Epithelial cell of proximal tubule (primary cell): ENCODE measurements at places on chromosomes 7 and 10.

GRCh38 chr10:14141283-14141682 lies 189.4 kb downstream of the FRMD4A start:
- no peak for DNase-seq

GRCh38 chr10:79472951-79473350 lies 27.5 kb upstream of the ZCCHC24 start:
- DNase-seq = no peak

GRCh38 chr7:139946533-139946932 lies 116.2 kb downstream of the PARP12 start:
- no peak for DNase-seq

DNA sequence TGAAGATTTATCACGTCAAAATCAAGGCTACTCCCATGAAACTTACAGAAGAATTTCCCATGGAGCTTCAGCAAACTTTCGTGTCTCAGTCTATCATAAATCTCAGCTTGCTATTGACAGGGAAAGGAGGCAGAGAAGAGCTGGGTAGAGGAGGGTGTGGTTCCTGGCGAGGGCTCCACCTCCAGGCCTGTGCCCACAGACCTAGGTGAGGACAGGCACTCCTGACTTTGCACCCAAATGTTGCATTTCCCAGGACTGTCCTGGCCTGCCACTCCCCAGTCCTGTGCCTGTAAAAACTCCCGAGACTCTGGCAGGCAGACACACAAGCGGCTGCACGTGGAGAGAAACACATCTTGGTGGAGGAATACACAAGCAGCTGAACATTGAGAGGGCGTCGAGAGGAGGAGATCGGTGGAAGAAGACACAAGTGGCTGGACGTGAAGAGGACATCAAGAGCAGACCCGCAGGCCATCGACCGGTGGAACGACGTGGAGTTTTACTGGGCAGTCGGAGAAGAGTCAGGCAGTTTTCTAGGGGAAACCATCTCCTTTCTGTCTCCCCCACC lies 145.1 kb downstream of the CTNNA3 start:
- no peak for DNase-seq

DNA sequence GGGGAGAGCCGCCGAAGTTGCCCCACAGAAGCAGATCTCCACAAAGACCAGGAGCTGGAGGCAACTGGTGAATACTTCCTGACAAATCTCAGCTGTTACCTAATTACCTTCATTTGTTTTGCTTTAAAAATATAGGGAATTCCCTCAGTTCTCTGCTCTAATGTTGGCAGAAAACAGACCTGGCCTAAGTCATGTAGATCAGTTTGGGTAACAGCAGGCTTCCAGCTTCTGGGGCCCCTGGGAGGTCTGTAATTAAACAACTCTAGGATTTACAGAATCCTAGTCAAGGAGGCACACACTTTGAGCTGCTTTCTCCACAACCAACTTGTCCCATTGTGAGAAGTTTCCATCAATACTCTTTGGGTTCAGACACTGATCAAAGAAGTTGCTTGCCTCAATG lies 123.4 kb downstream of the HTR7 start:
- DNase-seq = no peak

DNA sequence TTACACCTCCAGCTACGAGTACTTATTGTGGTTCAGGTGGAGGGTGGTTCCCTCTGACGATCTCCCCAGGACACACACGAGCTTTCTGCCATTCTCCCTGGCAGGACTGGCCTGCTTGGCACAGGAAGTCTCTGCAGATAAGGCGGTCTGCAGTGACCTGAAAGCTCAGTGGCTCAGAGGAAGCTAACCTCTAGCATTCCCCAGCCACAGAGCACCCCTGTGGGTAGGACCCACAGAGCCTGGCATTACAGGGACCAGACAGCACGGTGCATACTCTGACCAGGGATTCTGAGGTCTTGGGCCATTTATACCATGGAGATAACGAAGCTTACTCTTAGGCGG lies 1.9 kb upstream of the GPR146 start:
- no peak for DNase-seq

DNA sequence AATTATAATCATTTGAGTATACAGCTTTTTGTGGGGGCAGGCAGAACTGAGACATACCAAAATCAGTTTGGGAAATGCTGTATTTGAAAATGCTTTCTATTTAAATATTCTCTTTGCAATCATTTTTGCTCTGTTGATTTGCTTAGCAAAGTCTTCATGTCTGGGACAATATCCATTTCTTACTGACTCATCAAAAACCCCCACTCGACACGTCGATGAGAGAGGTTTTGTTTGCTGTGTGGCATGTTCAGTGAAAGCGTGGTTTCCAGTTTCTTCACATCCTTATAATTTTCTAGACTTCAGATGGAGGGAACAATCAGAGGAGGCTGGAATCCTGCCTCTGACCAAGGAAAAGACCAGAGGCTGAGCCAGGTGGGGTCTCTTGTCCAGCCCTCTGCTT lies 28.9 kb downstream of the HTRA1 start:
- DNase-seq = no peak

GRCh38 chr7:140048138-140048537 lies 14.6 kb downstream of the PARP12 start:
- no peak for DNase-seq

- no peak for DNase-seq
These were observed 60.6 kb downstream of the CUX1 start for GRCh38 chr7:101877882-101878591.

DNA sequence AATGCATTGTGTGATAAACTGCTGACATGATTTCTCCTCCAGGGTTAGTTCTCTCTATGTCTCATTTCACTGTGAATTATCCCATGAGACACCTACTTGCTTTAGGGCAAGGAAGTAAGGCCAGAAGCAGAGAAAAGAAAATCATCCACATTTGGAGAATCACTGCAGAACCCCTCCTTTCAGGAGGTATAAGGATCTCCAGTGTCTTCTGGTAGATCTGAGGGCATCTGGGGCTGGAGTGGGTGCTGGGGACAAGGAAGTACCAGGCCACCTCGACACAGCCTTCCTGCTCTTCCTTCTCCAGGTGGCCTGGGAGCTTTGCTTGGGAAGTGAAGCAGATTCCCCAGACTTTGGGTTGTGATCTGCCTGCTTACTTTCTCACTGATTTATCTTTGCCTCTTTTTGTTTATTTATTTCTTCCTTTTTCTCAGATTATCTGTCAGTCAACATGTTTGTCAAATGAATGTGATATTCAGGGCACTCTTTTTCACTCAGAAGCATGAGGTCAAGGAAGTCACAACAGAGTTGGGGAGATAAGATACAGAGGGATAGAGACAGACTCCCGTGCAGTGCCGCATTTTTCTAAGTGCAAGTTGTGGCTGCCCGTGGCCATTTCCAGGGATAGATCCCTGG lies 12.4 kb upstream of the CAMK2G start:
- DNase-seq = no peak

DNA sequence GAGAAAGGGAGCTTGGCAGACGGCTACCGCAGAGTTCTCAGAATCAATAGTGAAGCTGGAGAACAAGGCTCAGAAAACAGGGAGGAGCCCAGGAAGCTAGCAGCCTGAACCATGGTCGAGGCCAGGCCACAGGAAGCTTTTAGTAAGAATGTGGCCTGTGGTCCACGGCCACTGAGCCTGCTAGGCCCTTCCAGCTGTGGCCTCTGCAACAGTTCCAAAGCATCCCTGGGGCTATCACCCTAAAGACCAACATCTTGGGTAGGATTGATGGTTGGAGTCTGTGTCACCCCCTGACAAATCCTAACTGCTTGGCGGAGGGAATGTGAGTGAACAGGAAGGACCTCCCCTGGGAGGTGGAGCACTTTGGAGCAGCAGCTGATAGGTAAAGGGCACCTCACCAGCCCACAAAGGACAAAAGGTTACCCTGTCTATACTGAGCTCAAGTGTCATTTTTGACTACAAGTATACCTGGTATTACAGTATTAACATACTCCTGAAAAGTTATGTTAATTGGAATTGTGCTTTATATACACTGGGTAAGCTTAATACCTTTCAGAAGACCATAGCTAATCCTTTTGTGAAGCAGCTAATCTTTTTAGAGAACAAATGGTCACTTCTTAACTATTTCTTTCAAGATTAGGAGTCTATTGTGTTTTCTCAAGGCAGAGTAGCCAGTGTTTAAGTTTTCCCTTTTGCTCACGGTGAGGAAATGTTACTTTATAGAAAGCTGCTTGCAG lies 18.7 kb downstream of the PTPRE start:
- no peak for DNase-seq

DNA sequence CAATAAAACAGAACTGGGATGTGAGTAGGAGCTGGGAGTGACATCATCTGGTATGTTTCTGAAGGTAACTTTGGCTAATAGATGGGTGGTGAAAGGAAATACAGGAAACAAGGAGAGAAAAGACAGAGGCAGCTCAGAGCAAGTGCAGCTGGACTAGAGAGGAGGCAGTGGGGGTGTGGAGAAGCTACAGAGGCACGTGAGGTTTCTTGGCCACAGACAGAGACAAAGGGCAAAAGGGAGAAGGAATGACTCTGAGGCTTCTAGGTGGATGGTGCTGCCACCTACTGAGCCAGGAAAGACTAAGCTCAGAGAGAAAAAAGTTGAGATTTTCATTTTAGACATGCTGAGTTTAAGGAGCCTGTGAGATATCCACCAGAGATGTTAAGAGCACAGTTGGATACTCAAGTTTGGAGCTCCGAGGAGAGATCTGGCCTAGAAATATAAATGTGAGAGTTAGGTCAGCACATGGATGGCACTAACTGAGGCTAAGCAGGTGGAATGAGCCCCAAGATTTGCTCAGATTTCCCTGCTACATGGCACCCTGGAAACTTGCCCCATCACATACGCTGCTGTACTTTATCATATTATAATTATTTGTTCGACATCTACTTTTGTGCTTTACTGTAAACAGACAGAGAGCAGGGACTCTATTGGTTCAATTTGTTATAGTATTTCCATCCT lies 293.0 kb upstream of the IMMP2L start:
- peak; percentile 26 for DNase-seq

- DNase-seq = no peak
These were observed 7.3 kb downstream of the PDK4 start for GRCh38 chr7:95589031-95589430.

- DNase-seq = no peak
These were observed 14.6 kb upstream of the C10orf71 start for GRCh38 chr10:49284356-49284755.

DNA sequence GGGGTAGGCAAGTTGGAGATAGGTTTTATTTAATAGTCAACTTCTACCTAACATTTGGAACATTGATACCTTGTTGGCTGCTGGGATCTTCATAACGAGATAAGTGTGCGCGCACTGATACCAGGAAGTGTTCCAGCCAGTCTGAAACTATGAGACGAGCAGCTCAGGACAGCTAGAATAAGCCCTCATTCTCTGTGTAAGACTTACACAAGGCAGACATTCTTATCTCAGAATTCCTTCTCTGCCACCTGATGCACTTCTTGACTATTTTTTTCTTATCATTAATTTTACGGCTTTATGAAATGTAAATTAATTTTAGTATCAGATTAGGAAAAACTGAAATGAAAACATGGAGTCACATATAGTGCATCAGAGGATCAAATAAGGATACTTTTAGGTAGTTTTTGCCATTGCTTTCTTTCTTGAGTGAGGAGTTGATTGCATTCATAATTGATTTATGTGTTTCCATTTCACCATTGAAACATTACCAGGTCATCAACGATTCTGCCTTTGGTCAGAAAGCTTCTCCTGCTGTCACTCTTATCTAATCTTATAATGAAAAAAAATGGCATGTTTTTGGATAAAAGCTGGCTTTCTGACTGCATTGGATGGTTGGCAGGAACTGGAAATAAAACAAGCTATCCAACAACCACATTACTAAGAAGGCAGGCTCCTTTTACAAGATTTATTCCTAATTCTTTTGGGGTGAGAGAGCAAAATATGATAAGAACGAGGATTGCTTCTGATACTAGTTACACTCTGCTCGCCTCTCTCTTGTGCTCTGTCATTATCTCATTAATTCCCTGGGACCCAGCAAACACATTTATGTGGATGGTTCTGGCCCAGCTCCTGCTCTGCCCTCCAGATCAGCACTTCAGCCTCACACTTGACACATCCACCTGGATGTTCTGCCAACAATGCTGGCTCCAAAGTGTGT lies 40.4 kb upstream of the ABCB5 start:
- DNase-seq = no peak

DNA sequence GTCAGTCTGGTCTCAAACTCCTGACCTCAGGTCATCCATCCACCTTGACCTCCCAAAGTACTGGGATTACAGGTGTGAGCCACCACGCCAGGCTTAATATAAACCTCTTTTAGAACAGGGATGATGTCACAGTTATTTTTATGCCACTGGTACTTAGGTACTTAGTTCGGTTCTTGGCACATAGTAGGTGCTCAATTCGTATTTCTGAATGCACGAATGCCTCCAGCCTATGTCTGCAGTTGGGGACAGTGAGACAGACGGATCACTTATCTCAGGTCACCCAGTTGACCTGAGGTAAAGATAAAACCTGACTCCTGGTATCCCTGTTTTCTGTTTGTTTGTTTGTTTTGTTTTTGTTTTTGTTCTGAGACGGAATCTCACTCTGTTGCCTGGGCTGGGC lies 6.1 kb upstream of the NAT16 start:
- DNase-seq = no peak

DNA sequence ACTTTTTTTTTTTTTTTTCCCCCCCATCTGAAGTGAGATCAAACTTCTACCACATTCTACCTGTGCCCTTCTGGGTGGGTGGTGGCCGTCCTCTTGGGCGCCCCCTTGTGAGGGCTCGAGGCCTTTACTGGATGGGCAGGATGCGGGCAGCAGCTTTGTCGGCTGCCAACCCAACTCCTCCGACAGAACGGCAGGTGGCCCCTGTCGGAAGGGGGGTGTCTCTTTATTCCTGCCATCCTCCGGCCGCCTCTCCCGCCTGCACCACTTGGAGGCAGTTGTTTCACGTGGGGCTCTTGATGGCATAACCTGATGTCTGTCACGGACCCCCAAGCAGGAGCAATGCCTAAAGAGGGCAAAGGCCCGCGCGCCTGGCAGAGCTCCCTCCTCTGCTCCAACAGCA lies 31.0 kb downstream of the AMZ1 start:
- DNase-seq = no peak

GRCh38 chr7:49800031-49800430 lies 26.6 kb downstream of the VWC2 start:
- no peak for DNase-seq

DNA sequence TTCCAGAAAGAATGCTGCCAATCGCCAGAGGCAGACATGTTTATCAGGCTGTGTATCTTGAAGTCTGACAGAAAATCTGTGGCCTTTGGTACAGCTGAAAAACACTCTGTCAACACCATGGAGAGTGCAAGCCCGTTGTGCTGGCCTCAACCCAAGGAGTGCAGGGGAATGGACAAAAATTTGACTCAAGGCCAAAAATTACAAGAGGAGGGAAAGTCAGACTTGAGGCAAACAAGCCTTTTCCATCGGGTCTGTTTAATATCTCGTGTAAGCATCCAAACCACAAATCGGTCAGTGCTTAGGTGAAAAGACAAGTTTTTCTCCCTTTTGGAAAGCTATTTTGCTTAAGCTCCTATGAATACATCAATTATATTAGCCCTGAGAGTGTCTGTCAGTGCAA lies 305.3 kb upstream of the NFE2L3 start:
- no peak for DNase-seq
